ENCODE measurements at places on chromosomes 11 and 22.

GRCh38 chr22:32932176-32932575 lies 126.0 kb downstream of the SYN3 start:
- DNase-seq: no peak

GRCh38 chr22:46010207-46010867 lies 33.4 kb upstream of the WNT7B start:
- DNase-seq: no peak

- no peak for DNase-seq
These were observed 32.5 kb upstream of the OR6M1 start for GRCh38 chr11:123838659-123839058.

DNA sequence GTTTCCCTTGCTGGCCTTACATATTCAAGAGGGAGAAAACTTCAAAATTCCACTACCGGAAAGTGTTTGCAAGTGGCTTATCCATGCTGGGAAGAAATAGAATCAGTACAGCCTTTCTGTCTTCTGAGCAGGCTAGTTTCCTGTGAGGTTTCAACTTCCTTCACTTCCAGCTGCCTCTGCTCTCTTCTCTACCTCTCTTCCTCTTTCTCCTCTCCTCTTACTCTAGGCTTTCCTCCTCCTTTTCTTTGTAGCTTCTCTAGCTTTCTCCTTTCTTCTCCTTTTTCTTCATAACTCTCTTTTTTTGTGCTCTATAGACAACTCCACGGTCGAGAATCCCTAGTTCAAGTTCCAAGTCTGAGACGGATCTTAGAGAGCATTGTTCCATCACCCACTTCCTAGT lies 421.8 kb downstream of the ETS1 start:
- DNase-seq: no peak

DNA sequence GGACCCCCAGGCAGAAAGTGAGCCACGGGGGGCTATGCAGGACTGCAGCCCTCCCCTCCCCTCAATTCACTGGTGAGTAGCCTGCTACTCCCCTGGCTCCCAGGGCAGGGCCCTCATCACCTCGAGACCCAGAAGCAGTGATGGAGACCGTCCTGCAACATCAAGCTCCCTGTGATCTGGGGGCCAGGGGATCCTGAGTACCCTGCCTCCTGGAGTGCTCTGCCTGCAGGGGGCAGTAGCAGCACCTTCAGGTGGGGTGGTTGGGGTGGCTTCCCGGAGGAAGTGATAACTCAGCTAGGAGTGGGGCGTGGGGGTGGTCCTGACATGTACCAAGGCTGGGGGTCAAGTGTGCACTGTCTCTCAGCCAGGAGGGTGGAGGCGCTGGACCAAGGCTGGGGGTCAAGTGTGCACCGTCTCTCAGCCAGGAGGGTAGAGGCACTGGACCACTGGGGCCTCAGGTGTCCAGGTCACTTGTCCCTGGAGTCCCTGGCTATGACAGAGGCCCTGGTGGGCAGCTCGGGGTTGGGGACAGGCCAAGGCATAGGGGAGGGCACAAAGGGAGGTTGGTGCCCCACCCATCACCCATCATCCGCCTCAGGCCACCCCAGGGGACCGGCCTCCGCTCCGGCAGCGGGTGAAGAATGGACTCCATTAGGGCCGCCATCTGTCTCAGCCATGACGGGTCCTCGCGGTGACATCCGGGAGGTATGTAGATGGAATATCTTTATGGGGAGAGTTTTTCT lies 9.4 kb downstream of the RTN4R start:
- DNase-seq: no peak

- DNase-seq: no peak
These were observed 39.8 kb downstream of the OR4C45 start for GRCh38 chr11:50072226-50073112.

DNA sequence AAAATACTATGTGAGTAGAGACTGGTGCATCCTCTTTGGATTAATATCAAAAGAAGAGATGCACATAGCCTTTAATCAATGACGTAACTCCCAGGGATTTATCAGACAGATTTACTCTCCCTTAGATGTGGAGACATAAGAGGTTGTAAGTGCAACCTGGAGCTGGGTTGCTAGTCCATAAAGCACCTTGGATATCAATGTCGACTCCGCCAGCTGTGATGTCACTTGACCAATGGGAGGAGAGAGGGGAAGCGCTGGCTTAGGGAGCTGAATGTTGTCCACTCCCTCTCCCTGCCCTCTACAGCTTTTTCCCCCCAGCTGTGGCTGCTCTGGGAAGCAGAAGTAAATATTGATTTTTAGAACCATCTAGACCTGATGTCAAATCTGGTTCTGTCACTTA lies 28.9 kb upstream of the TMEM86A start:
- no peak for DNase-seq

- DNase-seq: no peak
These were observed 15.1 kb downstream of the DGCR2 start for GRCh38 chr22:19106886-19107729.

DNA sequence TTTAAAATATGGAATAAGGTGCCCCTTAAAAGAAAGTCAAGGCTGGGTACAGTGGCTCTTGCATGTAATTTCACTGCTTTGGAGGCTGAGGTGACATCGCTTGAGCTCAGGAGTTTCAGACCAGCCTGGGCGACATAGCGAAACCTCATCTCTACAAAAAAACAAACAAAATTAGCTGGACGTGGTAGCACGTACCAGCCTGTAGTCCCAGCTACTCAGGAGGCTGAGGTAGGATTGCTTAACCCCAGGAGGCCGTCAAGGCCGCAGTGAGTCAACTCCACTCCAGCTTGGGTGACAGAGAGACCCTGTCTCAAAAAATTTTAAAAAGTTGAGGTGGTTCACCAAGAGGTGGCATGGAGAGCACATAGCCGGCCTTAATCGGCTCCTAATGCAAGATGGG lies 17.7 kb upstream of the ADORA2A start:
- DNase-seq: no peak

DNA sequence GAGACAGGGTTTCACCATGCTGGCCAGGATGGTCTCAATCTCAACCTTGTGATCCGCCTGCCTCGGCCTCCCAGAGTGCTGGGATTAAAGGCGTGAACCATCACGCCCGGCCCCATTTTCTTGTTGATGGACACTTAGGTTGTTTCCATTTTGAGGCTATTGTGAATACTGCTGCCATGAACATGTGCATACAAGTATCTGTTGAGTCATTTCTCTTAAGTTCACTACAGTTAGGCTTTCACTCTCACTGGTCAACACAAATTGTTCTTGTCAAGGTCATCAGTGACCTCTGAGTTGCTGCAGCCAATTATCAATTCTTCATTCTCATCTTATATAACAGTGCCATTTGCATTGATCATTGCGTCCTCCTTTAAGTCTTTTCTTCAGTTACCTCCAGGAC lies 13.0 kb upstream of the ZBTB44 start:
- no peak for DNase-seq

DNA sequence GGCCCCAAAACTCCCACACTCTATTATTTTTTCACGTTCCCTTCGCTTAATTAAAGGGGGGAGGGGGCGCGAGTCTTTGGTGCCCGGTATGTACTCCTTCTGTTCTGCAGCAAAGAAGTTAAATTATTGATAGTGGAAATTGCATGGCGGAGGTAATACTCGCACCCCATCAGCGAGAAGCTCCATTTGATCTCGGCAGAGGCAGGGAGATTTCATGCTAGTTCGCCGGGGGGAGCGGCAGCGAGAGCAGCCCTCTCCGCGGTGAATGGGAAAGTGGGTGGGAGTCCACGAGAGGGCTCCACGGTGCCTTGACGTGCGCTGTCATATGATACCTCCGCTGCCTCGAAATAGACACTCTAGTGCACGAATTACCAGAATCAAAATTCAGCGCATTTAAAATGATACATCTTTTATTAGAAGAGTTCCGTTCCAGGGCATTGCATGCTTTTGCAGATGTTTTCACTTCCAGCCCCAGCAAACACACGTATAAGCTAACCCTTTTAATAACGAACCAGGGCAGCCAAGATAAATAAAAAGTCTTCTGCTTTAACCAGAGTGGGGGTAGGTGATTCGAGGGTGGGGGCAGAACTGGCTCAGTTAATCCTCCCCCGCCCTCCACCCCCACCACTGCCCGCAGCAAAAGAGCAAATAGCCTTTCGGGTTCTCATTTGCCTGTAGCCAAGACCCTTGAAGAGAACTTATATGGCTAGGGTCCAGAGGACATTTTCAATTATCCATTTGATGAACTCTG lies 1.3 kb upstream of the BDNF start:
- DNase-seq: peak; percentile 80

GRCh38 chr11:4626207-4627099 lies 10.8 kb upstream of the OR51D1 start:
- DNase-seq: peak; percentile 62

DNA sequence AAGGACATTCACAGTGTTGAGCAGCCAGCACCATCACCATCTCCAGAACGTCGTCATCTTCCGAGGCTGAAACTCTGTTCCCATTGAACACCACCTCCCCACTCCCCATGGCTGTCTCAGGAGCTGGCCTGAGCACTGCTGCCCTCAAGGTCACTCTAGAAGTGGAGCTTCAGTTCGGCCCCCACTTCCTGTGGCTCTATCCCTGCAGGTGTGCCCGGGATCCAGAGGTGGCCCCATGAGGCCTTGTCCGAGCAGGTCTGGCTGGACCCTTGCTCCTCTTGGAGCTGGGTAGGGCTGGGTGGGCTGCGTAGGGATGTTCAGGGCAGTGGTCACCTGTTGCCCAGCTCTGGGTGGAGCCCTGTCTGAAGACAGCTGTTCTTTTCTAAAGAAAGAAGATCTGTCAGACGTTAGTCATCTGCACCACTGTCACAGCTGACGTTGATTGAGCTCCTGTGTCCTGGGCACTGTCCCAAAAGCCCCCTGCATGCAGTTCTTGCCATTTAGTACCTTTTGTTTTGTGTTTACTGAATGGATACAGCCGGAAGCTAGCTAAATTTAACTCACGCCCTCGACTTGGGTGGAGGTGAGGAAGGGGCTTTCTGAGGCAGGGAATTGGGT lies 75.5 kb upstream of the CLDN5 start:
- DNase-seq: no peak
